ENCODE measurements at places on chromosomes 2 and 18.

GRCh38 chr2:224650815-224651439 lies 65.2 kb downstream of the CCDC195 start:
- DNase-seq, result peak; percentile 54

DNA sequence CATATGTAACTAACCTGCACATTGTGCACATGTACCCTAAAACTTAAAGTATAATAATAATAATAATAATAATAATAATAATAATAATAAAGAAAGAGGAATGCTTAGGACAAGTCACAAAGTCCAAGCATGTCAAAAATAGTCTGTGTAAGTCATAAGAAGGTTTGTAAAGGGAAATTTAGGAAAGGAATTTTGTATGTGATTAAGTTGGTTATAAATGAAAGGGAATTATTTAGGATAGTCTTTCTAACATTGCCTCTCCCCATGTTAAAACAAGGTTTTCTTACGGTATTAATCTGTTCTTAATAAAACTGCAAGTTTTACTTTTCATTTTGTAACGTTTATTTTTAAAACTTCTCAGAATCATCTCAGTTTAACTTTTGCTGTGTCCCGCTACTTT lies 62.8 kb downstream of the SESTD1 start:
- DNase-seq, result no peak

DNA sequence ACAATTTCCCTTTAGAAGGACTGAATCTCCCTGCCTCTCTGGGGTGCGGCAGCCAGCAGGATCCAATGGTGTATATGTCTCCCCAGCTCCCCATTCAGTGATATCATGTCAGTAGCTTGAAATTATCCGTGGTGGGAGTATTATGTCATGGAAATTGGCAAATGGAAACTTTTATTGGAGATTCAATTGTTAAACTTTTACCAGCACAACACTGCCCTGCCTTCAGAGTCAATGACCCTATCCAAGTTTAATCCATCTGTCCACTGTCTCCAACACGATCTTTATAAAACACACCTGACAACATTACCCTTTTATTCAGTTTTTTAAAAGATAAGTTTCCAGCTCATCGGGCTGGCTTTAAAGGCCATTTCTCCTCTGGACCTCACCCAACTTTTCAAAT lies 5.0 kb upstream of the IL1RN start:
- DNase-seq, result no peak

DNA sequence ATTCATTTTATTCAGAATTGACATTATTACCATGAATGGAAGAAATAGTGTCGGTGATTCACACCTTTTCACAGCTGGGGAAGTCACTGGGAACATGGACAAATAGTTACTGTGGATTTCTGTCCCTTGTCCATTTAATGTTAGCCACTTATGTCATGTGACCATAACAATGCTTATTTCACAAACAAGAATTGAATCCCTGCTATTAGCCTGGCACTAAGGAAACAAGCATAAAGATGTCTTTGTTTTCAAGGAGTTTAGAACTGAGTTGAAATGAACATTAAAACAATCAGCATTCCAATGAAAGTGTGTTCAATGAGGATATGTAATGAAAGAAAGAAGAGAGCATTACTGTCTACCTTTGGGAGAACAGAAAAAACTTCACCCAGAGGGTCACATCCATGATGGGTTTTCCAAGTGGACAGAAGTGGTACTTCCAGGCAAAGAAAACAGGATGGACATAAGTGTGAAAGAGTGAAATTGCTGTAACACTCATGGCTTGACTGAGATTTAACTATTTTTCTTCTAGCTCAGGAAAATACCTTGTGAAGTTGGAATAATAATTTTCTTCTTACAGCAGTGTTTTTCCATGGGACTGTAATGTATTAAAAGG lies 324.5 kb upstream of the UBE2E3 start:
- DNase-seq, result no peak

DNA sequence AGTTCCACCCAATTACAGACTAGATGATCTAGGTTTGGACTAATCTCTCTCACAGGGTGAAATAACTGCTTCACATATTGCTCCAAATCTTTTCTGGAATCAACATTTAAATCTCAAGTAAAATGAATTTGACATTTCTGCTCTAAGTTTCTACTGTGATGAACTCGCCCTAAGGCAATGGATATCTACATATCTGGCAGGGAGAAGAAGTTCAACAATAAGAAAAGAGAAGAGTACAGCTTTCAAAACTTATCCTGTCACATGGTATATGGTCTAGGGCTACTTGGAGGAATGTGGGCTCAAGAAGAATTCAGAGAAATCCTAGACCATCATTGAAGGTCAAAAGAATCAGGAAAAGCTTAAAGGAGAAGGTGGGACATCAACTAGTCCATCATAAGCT lies 440.2 kb downstream of the MBD2 start:
- no peak for DNase-seq

DNA sequence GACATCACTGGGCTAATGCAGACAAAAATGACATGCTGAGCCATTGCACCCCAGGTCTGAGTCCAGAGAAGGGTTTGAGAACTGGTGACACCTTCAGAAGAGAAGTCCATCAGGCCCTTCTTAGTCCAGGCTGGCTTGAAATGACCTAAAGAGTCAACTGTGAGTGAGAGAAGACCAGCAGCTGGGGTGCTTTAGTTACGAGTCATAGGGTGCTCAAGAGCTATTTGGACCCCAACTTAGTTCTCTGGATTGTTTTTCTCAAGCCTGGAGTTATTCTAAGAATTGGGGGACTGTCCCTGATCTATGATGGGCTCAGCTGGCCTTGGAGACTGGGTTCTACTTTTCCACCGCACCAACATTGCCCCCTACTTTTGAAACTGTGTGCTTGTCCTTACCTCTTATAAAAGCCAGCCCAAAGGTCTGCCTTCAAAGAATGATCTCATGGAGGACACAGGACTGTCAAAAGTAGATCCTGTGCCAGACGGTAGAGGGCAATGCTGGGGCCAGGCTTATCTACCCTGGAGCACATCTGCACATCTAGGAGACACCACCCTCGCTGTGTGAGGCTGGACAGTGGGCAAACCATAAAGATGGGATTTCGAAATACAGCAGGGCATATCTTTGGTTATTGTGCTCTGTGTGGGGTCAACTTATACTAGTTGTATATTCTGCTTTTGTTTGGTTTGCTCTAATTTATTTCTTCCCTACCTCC lies 333.0 kb upstream of the SLC14A2 start:
- DNase-seq, result no peak

DNA sequence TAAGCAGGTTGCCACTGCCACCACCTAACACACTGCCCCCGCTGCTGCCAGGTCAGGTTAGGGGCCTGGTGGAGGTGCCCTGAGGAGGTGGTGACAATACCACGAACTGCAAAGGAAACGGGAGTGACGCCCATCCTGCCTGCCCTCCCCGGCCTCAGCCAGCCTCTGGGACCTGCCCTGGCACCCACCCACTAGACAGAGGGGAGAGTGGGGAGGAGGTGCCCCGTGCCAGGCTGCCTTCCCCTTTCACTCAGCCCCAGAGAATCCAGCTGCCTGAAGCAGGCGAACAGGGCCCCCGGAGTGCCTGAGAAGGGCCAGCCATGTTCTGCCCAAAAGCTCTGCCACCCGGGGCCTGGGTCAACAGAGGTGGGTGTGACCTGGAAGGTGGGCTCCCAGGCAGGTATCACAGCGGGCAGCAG lies 44.5 kb upstream of the FOSL2 start:
- DNase-seq, result no peak

DNA sequence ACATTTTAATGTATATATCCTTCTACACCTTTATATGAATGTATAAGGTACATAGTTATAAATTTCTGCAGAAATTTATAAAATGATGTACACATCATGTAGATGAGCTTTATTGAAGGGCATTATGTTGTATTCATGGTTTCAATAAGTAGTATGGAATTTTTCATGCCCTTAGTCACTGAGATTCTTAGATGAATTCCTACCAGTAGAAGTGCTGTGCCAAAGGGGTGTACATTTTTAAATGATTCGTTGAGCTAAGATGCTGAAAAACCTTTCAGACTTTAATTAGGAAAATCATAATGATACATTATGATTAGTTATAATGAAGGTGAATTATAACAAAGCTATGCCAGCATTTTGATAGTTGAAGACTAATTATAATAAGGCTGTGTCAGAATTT lies 115.2 kb downstream of the ZNF236 start:
- DNase-seq, result no peak

DNA sequence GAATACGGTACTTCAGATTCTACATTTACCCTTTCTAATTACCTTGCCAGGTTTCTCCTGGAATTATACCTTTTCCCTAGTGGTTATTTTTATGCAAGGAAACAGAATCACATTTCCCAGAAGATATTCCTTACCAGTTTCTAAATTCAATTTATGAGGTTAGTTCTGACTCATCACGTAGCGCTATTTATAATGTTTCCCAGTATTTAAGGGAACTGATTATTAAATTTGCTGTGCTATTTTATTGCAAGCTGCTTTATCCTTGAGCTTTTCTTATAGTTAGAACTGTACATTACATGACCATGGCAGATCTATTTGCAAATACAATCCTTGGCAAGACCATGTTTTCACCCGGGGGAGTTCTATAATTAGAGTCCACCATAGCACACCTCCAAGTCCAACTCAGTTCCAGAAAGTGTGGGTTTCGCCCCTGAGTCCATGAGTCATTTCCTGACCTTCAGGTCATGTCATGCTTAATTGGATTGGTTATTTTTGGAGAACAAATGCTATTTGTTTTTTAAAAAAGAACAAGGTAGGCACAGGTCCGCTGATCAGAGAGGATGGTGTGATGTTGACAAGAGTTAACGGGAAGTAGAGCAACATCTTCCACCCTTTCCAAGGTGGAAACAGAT lies 126.6 kb downstream of the ZNF532 start:
- no peak for DNase-seq

- DNase-seq, result no peak
Measured at GRCh38 chr2:20582600-20583221, 68.2 kb downstream of the HS1BP3 start.

- peak; percentile 34 for DNase-seq
Measured at GRCh38 chr2:120223034-120223912, at the start of gene TMEM185B. TMEM185B (minus strand) TSS chr2:120223400; CDS start chr2:120222976, 424 bp downstream.

DNA sequence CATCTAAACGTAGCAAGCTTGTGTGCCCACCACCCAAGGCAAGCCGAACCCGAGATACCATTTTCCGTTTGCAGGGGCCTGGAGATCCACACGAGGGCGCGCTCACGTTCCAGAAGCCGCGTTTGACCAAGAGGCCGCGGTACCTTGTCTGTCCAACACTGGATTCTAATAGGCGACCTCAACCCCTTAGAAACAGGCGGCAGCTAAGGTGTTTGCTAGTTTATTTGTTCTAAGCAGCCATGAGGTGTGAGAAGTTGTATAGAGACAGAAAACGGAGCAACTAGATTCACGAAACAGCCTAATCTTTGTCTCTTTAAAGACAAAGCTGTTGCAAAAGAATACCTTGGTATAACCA lies 4.2 kb downstream of the HOXD11 start:
- peak; percentile 78 for DNase-seq

- no peak for DNase-seq
Measured at GRCh38 chr2:88095022-88095421, 27.4 kb downstream of the SMYD1 start.

DNA sequence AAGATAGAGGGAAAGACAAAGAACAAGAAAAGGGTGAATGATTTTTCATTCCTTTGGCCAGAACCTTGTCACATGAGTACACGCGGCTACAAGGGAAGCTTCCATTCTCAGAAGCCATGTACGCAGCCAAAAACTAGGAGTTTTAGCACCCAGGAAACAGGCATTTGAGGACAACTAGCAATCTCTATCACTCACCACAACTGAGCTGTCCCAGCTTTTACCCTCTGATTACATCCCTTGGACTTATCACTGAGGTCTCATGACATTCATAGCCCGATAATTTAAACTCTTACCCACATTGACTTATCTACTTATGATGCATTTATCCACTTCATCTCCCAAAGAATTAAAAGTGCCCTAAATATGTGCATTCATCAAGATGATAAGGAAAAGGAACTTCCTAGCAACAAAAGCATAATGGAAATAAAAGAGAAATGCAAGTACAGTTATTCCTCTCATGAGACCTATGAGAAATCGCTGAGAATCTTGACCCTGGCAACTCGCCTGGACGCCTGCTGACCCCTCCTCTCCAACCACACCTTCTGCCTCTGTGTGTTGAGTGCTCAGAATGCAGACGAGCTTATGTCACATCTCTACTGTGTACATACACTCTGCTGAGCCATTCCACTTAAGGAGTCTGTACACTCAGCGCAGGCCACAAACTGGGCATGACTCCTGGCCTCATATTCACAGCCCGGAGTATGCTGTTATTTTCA lies 28.7 kb upstream of the MFSD6 start:
- DNase-seq, result no peak

GRCh38 chr2:39516347-39517101 lies 79.4 kb upstream of the MAP4K3 start:
- DNase-seq, result no peak

DNA sequence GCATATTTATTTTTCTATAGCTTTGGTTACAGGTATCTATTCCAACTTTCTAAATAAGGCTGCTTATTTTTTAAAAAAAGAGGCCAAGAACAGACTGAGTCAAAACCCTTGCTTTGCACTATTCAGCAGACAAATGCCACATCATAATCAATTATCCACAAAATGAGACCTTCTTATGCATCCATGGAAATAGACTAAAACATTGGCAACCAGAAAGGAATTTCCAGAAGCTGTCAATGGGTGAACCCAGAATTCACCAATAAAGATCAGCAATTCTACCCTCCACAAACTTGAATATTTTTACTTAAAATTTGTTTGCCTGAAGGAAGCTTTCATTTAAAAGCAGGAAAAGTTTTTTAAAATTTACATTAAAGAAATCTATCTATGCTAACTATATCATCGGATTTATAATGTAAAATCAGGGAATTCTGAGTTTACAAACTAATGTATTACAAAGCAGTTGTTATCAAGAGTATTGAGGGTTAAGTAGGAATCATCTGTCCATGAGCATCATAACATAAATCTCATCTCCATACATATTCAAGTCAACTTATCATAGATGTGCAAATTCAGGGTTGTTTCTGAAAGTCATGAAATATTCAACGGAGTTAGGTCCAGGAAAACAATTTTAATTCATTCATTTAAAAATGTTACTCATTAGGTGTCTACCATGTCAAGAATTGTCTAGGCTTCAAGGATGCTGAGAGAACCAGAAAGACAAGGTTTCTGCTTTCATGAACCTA lies 548.0 kb downstream of the SATB2 start:
- DNase-seq, result no peak
